Keratinocyte (primary cell): ENCODE measurements at places on chromosomes 12 and 14.

- DNase-seq = no peak
- H3K4me3 ChIP-seq = no peak overlapping the region
- peaks cover 11% of the 10 kb centered on the region for H3K27me3 ChIP-seq
- H3K36me3 ChIP-seq = no peaks in the 10 kb centered on the region
- no peaks in the 10 kb centered on the region for H3K4me1 ChIP-seq
These were observed 271.6 kb downstream of the CACNA1C start for GRCh38 chr12:2324387-2324786.

- H3K4me3 ChIP-seq = no peak overlapping the region
- no peak for DNase-seq
- no peak overlapping the region for H3K27ac ChIP-seq
- no peaks in the 10 kb centered on the region for H3K36me3 ChIP-seq
- no peaks in the 10 kb centered on the region for H3K4me1 ChIP-seq
These were observed 11.4 kb downstream of the GPR19 start for GRCh38 chr12:12684375-12685106.

DNA sequence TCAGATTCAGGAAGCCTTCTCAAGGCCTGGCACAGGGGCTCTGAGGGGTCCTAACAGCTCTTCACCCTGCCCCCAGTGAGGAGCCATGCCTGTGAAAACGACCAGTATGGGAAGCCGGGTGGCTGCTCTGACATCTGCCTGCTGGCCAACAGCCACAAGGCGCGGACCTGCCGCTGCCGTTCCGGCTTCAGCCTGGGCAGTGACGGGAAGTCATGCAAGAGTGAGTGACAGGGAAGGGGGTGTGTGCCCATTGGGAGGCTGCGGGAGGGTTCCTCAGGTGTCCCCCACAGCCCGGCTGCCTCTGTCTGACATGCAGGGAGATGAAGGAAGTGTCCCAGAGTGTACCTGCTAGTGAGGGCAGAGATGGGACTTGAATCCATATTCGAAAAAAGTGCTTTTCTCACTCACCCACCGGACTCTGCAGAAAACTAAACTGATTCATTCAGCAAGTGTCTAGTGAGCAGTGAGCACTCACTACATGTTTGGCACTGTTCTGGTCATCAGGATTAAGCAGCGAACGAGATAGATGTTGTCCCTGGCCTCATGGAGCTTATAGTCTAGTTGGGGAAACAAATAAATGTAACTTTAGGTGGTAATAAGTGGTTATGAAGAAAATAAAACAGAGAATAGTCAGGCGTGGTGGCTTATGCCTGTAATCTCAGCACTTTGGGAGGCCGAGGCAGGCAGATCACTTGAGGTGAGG lies 9.4 kb upstream of the LRP1-AS start:
- no peaks in the 10 kb centered on the region for H3K27me3 ChIP-seq
- H3K4me3 ChIP-seq = no peak overlapping the region
- DNase-seq = no peak
- peaks cover 25% of the 10 kb centered on the region for H3K36me3 ChIP-seq
- H3K4me1 ChIP-seq = peaks cover 13% of the 10 kb centered on the region

DNA sequence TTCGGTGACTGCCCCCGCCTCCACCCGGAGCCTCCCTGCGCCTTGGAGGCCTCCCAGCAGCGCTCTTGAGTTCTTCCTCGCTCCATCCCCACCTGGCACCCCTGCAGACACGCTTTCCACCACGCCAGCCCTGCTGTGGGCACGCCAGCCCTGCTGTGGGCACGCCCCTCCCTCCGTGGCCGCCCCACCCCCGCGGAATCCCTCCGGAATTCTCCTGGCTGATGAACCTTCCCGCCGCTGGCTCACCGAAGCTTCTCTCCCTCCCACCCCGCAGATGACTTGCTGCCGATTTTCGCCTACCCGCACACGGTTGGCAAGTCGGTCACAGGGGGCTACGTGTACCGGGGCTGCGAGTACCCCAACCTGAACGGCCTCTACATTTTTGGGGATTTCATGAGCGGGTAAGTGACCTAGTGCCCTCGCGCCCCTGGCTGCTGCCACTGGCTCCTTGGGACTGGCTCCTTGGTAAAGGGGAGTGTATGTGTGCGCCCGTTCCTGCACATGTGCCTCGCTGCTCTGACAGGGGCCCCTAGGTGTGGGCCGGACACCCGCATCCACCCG lies 15.2 kb downstream of the HHIPL1 start:
- H3K4me3 ChIP-seq = no peak overlapping the region
- H3K27ac ChIP-seq = no peak overlapping the region
- H3K27me3 ChIP-seq = peaks cover 61% of the 10 kb centered on the region
- no peaks in the 10 kb centered on the region for H3K4me1 ChIP-seq

GRCh38 chr12:94938583-94938982 lies 64.9 kb downstream of the NDUFA12 start:
- no peak for DNase-seq
- H3K27ac ChIP-seq = no peak overlapping the region
- H3K4me1 ChIP-seq = peaks cover 13% of the 10 kb centered on the region
- no peaks in the 10 kb centered on the region for H3K27me3 ChIP-seq
- no peak overlapping the region for H3K4me3 ChIP-seq
- H3K36me3 ChIP-seq = no peaks in the 10 kb centered on the region

DNA sequence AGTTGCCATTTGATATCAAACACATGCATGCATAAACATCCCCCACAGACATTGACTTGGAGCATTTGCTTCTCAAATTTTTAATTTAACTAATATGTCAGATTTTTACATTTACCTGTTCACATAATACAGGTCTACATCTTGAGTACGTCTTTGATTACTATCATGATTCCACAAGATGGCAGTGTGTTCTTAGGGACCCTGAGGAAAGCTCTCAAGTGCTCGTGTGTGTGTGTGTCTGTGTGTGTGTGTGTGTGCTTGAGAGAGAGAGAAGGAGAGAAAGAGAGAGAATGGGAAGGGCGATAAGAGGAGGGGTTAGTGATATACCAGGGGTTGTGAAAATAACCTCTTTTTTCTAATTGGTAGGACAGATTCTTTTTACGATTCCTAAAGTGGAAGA lies 167.1 kb upstream of the OR4E1 start:
- H3K27me3 ChIP-seq = no peaks in the 10 kb centered on the region
- H3K4me1 ChIP-seq = no peaks in the 10 kb centered on the region
- no peak for DNase-seq

- no peak overlapping the region for H3K27ac ChIP-seq
- DNase-seq = no peak
- peaks cover 12% of the 10 kb centered on the region for H3K36me3 ChIP-seq
- no peaks in the 10 kb centered on the region for H3K4me1 ChIP-seq
These were observed 12.0 kb downstream of the SNRNP35 start for GRCh38 chr12:123469978-123470377.

- no peak overlapping the region for H3K4me3 ChIP-seq
- H3K27ac ChIP-seq = no peak overlapping the region
- H3K27me3 ChIP-seq = no peaks in the 10 kb centered on the region
These were observed 223.8 kb downstream of the VRK1 start for GRCh38 chr14:97021001-97021400.

- no peaks in the 10 kb centered on the region for H3K36me3 ChIP-seq
- peak; percentile 89 for DNase-seq
- H3K27ac ChIP-seq = peak overlapping the region; percentile 92
- no peak overlapping the region for H3K4me3 ChIP-seq
These were observed 170.1 kb upstream of the PWP1 start for GRCh38 chr12:107515446-107515958.

GRCh38 chr12:89801284-89801683 lies 92.6 kb upstream of the ATP2B1 start:
- no peak for DNase-seq
- H3K27ac ChIP-seq = no peak overlapping the region
- no peaks in the 10 kb centered on the region for H3K4me1 ChIP-seq
- H3K36me3 ChIP-seq = no peaks in the 10 kb centered on the region
- H3K27me3 ChIP-seq = no peaks in the 10 kb centered on the region
- H3K4me3 ChIP-seq = no peak overlapping the region

DNA sequence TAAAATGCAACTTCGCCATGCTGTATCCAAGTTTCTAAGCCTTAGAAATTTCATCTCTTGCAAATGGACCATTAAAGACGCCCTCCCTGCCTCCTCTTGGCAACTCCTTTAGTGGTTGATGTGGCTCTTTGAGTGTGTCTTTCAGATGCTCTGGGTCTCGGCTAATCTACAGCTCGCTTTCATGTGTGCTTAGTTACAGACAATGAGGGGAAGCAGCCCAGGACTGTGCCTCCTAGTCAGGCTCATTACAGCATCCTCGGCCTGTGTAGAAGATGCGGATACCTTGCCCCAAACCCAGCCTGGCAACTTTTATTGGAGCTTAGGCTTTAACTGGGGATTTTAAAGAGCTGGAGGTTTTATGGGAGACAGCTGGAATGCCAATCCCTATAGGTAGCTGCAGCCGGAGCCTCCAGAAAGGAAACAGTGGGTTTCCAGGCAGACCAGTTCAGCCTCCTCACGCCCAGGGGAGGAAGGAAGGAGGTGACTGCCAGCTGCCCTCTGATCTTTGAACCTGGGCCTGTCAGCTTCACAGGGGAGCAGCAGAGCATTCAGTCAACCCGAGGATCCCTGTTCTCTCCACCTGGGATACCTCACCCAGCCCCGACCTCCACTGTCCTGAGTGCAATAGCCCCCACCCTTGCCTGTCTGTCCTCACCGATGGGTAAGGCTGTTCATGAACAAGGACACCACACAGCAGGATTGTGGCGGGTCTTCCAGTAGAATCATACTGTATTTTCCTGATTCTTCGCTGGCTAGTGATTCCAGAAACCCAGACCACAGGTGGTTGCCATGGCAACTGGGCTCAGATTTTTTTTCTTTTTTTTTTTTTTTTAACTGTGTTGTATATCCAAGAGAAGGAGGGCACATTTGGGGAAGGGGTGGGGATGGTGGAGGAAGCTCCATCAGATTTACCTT lies 638.5 kb downstream of the MED13L start:
- H3K4me1 ChIP-seq = no peaks in the 10 kb centered on the region
- no peak for DNase-seq
- no peaks in the 10 kb centered on the region for H3K36me3 ChIP-seq
- H3K4me3 ChIP-seq = no peak overlapping the region

DNA sequence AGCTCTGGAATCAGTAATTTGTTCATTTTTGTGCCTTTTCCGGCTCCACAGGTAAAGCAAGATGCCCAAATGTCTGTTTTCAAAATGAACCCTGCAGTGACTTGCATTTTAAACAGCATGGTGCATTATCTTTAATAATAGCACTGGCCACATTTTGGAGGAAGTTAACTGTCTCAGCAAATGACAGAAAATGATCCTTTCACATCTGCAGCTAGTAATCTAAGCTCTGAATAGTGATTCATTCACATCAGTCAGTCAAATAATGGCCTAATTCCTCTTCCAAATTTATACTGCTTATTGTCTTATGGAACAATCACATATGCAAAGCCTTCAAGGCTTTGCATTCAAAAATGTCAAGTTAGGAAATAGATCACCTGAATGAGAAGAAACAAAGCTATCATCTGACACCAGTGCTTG lies 75.6 kb downstream of the PPM1H start:
- H3K4me1 ChIP-seq = peaks cover 14% of the 10 kb centered on the region
- H3K27ac ChIP-seq = no peak overlapping the region
- H3K27me3 ChIP-seq = no peaks in the 10 kb centered on the region
- no peaks in the 10 kb centered on the region for H3K36me3 ChIP-seq
- DNase-seq = no peak
- H3K4me3 ChIP-seq = no peak overlapping the region
